ENCODE measurements at places on chromosomes 2 and 18. TPM values are rescaled to one million over a fixed set of nuclear protein-coding genes. Genes with fewer than 3 reads are reported as not detected.

GRCh38 chr2:32752952-32753351, 125.1 kb downstream of the TTC27 start:
- no peak for DNase-seq

- DNase-seq: no peak
Measured at GRCh38 chr18:12373771-12374116, 3.3 kb downstream of the AFG3L2 start.

GRCh38 chr2:182509-183122, 81.2 kb downstream of the SH3YL1 start:
- no peak for DNase-seq

GRCh38 chr2:101012054-101012705, 10.1 kb downstream of the RPL31 start:
- no peak for DNase-seq

DNA sequence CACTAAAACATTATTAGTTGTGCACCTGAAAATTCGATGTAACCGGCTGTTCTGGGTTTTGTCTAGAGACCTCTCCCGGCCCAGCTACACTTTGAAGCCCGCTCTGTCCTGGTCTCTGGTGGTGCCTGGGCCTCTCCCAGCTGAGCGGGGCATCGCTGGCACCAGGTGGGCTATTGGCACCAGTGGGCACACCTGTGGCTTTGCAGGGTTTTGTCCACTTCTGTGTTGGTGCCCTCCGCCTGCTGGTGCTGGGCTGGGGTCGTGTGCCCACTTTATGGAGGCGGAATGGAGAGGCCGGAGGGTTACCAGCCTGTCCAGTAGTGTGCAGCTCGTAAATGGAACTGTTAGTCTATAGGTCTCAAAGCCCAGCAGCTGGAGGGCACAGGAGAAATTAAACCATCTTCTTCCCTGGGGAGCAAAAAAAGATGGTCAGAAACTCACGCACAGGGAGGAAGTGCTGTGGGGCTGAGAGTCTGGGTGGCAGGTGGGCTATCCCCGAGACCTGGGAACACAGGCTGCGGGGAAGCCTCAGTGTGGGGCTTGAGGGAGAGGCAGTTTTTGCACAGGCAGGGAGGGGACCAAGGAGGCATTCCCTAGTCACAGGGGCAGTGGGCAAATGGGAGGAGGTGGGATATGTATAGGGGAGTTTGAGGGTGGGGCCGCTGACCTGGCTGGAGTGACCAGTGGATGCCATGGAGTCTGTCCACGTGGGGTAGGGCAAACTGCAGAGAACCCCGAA, 30.4 kb downstream of the SH3BP4 start:
- no peak for DNase-seq

DNA sequence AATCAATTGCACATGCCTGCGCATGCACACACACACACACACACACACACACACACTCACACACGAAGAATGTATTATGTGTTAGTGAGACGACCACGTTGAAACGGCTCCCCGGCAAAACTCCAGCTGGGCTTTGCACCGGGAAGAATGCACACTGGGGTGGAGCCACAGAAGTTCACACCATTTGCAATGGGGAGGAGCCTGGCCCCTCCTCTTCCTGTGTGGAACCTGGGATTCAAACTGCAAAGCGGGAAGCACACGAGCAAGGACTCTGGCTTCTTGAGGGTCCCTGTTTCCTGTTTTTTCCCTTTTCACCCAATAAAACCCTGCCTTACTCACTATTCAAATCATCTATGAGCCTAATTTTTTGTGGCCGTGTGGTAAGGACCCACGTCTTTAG, 304.0 kb upstream of the TMEFF2 start:
- DNase-seq: no peak

- DNase-seq: no peak
Measured at GRCh38 chr18:12907258-12907925, 23.4 kb upstream of the PTPN2 start.

DNA sequence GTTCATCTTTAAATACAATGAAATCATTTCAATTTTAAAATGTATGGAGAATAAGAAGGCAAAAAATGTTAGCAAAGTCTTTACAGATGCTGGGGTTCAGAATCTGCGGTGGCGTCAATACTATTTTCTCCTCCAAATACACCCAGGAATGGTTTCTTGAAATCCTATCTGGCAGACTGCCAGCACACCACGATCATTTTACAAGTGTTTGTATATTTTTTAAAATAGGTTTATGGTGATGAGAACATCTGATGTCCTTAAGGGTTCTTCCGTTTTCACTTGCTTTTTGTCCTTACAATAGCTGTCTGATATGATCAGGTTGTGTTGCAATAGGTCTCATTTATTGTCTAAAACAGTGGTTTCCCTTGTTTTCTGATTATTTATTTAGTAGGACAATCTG, 89.6 kb downstream of the CMPK2 start:
- DNase-seq: no peak

GRCh38 chr18:52242711-52243110, 97.3 kb upstream of the DCC start:
- DNase-seq: no peak

DNA sequence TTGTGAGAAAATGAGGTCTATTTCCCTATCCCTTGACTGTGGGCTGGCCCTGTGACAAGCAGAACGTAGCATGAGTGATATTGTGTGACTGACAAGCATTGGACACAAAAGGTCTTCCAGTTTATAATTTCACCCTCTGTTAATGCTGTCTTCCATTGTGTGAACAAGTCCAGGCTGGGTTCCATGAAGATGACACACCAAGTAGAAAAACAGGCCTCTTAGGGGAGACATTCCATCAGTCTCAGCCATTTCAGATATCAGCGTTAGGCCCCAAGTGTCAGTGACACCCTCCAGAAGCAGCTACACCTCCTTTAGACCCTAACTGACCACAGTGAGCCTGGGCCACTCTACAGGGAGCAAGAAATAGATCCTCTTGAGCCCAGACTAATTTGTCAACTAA, 511.3 kb downstream of the FBXO15 start:
- no peak for DNase-seq

- no peak for DNase-seq
Measured at GRCh38 chr2:240970816-240971215, 27.6 kb upstream of the SNED1 start.

GRCh38 chr2:157764386-157764785, 111.7 kb downstream of the ACVR1 start:
- DNase-seq: no peak

DNA sequence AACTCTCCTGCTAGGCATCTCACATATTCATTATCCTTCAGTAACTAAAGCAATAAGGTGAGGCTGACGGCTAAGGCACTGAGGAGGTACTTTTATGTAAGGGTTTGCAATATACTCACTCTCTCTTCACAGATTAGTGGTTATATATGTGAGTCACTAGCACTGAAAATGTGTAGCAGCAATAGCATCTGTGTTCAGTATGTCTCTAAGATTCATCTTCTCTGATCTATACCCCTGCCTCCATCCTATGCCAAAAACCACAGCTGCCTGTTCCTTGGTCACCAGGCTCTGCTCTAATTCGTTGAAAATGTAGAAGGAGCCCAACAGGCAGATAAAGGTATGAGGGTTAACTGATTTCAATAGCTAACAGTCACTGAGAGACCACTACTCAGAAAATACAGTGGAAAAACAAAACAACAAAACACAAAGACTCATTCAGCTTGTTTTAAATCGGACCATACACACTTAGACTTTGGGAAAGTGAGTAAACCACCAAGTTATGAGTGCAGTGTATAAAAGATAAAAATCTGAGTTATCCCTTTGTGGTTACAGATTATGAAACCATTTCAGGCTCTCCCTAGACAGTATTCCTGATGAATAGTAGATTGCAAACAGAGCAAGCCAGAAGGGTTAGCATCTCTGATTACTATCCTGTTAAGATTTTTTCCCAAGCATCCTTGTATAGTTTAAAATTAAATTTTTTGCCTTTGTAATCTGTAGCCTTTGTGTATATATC, 75.3 kb upstream of the CYP26B1 start:
- peak; percentile 26 for DNase-seq

DNA sequence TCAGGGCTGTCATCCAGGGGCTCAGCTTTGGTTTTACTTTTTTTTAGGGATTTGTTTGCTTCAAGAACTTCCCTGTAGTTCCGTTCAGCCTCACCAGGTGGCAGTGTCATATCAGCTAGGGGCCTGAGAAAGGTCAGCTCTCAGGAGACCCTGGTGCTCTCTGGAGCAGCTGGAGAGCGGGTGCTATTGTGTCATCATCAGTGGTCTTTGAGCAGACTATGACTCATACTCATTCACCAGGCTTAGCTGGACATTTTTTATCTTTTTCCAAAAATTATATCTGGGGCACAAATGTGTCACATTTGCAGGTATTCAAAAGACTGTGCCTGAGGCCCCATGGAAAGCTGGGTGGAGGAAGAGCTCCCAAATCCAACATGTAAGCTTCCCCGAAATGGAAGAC, 24.4 kb downstream of the ZNF892 start:
- DNase-seq: peak; percentile 75

DNA sequence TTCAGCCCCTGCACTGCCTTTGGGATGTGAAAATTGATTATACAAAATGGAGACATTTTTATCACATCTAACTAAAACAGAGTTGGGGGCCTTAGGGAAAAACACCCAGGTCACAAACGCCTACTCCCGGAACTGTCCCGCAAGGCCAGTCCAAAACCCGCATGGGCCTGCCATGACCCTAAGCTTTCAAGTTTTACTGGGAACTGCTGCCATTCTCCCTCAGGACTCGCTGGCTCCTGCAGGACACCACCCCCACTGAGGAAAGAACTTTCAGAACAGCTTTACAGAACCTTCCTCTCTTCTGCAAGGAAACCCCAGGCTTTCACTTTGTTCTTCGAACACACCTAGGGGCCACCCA, 320.4 kb upstream of the HS6ST1 start:
- DNase-seq: no peak

DNA sequence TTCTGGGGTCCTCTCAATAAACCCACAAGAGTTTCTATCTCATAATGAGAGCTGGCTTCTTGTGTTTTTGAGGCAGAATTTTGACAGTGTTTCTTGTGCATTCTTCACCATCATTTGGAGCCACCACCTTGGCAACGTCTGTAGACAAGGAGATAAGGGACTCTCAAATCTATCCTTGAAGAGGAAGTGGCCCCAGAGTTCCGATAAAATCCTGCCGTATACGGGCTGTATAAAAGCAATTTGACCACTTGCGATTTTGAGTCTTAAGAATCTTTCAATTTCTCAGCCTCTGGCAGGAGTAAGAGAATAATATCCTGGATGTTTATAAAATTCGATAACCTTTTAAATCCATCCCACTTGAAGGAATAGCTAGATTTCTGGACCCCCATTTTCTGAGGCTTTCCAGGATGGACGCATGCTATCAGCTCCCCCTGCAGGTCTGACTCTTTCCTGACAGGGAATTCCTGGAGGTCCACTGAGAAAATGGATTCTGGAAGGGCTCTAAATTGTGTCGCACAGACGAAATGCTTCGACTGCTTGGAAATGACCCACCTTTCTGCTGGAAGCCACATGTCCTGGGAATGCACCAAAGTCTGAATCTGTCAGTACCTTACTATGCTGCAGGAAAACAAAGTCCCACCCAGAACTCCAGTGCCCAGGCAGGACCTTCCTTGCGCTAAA, 54.1 kb downstream of the E2F6 start:
- DNase-seq: peak; percentile 78

DNA sequence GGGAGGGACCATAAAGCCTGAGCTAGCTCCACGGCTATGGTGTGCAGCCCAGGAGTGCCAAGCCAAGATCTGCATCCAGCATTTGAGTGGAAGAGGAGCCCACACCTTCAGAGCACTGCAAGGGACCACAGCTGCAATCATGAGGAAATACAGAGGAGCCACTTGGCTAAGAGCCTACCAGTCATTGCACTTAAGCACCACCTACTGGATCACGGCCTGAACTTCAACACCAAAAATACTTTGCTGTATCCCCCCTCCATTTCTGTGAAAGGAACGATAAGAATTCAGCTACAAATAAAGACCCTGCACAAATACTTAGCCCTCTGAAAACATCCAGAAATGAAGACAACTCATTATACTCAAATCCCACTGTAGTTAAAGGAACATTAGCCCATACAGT, 545.3 kb downstream of the TSN start:
- no peak for DNase-seq

DNA sequence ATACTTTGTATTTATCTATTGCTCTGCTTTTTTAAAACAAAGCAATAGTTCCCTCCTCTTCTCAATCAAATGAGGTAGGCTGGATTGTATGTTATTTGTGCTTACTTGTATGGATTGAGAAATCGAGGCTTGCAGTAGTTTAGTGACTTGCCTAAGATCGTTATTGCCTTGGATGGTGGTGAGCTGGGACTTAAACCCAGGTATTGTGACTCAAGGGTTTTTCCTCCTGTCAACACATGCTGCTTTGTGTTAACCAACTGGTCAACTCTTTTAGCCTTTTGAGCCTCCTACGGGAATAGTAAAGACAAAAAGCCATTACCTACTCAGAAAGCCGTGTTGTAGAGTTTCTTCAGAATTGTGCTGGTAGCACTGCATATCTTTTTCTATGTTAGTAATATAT, 95.2 kb upstream of the THUMPD2 start:
- no peak for DNase-seq

DNA sequence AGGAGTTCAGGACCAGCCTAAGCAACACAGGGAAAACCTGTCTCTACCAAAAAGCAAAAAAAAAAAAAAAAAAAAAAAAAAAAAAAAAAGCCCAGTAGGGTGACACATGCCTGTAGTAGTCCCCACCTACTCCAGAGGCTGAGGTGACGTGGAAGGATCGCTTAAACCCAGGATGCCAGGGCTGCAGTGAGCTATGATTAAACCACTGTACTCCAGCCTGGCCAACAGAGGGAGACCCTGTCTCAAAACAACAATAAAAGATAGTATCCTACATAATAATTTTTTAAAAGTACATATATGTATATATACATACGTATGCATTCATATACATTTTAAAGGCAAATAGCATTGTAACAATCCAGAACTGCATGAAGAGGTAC, 51.7 kb downstream of the SOS1 start:
- no peak for DNase-seq

- no peak for DNase-seq
Measured at GRCh38 chr2:9820020-9820973, 23.0 kb upstream of the TAF1B start.

- DNase-seq: no peak
Measured at GRCh38 chr2:239154971-239155805, 245.6 kb downstream of the HDAC4 start.

- no peak for DNase-seq
Measured at GRCh38 chr18:79954791-79955190, 3.3 kb upstream of the SLC66A2 start.

- no peak for DNase-seq
Measured at GRCh38 chr2:74461187-74462053, 3.2 kb downstream of the WBP1 start.

DNA sequence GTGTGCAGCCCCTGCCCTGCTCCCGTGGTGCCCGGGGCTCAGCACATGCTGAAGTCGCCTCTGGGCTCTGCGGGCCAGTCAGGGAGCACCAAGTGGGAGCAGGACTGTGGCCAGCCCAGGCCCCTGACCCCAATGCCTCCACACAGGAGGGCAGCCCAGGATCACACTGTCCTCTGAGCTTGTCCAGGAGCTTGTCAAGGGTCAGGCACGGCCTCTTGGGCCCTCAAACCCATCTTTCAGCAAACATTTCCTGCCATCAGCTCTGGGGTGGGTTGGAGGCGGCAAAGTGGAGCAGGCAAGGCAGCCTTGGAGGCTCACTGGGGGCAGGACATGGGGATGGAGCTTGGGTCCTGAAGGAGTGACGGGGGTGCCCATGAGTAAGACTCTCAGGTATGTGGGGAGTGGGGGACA, 10.3 kb downstream of the SNED1 start:
- no peak for DNase-seq

Gene FAM110C
- total RNA-seq: 3.7 TPM

Gene IL36A
- 0.72 TPM for total RNA-seq

Gene GKN2
- total RNA-seq: not detected

Gene PLB1
- 2.4 TPM for total RNA-seq

All from tongue (tissue), 3 donors.